B cell (primary cell): ENCODE measurements at places on chromosomes 2 and 18. TPM values are rescaled to one million over a fixed set of nuclear protein-coding genes. Genes with fewer than 3 reads are reported as not detected.

DNA sequence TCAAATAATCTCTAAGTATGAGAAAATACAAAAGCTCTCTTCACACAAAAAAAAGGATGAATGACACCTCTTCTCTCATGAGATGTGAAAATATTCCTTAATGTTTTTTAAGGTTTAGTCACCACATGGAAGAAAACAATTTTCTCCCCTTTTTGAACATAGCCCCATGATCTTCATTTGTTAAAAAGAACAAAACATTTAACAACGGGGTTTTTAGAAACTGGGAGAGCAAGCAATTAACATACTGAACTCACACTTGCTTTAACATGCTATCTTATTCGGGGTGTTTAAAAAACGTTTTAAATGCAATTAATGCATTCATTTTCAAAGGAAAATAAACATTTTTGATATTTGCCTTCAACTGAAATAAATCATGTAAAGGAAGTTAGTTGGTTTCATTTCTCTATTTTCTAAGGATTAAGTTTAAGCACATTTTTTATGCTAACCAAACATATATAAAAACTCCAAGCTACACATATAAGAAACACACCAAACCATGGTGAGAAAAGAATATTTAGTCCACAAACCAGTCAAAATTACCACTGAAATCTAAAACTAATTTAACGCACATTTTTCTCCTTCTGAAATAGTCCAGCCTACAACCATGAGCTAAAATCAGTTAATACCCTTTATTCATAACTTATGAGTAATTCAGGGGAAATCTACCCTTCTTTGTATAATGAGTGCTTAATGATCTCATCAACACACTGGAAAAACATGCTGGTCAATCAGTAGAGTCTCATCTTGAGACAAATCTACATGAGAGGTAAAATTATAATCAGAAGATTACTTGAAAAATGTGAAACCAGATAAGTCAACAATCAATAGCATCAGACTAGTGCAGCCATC, 8.2 kb downstream of the FBXO11 start:
- H3K27ac ChIP-seq: peak overlapping the region; percentile 54
- H3K36me3 ChIP-seq: no peaks in the 10 kb centered on the region
- DNase-seq: peak; percentile 41
- H3K4me3 ChIP-seq: no peak overlapping the region
- H3K4me1 ChIP-seq: peaks cover 42% of the 10 kb centered on the region

DNA sequence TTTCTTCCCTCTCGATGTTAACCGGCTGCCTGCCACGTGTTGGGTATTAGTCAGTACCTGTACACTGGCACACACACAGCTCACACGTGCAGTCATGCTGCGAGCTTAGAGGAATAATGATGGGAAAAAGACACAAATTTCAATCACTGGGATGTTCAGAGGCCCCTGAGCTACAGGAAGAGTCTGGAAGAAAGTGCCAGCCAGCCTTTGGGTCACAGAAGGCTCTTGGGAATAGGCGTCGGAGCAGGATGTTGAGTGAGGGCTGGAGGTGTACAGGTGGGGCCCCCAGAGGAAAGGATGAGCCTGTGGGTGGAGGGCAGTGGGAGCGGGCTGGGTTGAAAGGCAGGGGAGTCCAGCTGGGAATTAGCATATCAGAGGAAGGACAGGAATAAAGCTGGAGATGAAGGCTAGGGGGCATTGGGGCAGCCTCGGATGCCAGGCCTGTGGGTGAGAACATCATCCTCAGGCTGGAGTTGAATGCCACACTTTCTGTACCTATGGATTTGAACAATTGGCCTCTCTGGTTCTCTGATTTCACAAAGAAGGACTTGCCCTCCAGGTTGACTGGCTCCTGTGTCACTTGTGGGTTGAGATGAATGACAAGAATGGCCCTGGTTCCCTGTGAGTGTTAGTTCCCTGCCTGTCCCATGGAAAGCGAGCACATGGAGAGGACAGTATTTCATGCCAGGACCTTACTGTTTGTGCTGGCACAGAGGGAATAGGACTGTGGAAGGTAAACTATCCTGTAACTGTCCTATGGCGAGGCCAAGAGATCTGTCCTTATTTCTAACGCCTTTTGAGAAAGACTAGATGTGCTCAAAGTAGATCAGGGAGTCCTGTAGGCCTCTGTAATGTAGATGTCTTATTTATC, 40.6 kb downstream of the GREB1 start:
- no peak overlapping the region for H3K4me3 ChIP-seq
- H3K36me3 ChIP-seq: no peaks in the 10 kb centered on the region
- no peak overlapping the region for H3K27ac ChIP-seq
- no peaks in the 10 kb centered on the region for H3K4me1 ChIP-seq
- DNase-seq: no peak

DNA sequence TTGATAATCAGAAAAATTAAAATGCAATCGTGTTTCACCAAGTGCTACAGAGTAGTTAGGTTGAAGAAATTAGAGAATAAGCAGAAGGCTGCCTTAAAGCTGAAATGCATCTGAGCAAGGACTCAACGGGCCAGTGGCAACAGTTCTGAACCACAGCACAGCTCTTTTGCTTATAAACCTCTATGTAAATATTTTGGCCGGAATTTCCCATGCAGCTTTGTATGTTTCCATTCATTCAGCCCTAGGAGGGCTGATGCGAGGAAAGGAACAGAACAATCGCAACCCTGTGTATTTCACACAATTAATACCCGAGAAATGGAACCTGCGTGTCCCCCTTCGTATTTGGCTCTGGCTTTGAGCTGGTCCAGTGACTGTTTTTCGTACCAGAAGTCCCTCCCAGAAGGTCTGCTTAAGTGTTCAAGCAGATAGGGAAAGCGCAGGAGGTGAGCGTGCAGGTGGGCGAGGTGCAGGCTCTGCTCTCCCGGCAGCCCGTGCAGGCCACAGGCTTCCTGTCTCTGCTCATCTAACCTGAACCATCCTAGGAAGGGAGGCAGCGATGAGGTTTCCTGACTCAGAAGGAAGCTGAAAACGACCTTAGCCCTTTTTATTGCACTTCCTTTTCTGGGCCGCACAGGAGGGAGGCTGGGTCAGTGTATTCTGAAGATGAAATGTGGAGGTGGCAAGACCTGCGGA, 67.3 kb downstream of the ASB1 start:
- H3K4me3 ChIP-seq: no peak overlapping the region
- H3K27ac ChIP-seq: no peak overlapping the region
- no peaks in the 10 kb centered on the region for H3K27me3 ChIP-seq
- H3K4me1 ChIP-seq: peaks cover 14% of the 10 kb centered on the region
- no peaks in the 10 kb centered on the region for H3K36me3 ChIP-seq

- no peaks in the 10 kb centered on the region for H3K36me3 ChIP-seq
- no peak for DNase-seq
- H3K4me1 ChIP-seq: no peaks in the 10 kb centered on the region
- H3K27ac ChIP-seq: no peak overlapping the region
Observed at GRCh38 chr2:106804161-106804560, 81.8 kb downstream of the ST6GAL2 start.

DNA sequence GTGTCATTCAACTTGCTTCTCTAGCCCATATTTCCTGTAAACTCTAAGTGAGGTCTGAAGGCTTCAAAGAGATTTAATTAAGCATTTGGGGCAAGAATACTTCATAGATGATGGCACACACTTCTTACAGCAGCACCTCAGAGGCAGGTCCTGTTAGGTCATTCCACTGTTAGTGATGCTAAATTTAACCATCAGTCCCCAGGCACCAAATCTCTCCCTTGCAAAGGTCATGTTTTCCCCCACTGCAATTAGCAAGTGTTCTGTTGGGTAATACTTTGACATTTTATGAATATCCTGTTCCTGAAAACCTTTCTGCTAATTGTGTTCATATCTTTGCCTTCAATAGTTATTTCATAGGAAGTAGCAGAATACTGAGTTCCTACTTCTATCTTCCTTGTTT, 117.0 kb downstream of the STK39 start:
- H3K27me3 ChIP-seq: no peaks in the 10 kb centered on the region
- H3K36me3 ChIP-seq: peaks cover 23% of the 10 kb centered on the region
- DNase-seq: no peak
- no peak overlapping the region for H3K4me3 ChIP-seq
- no peak overlapping the region for H3K27ac ChIP-seq
- no peaks in the 10 kb centered on the region for H3K4me1 ChIP-seq

- peaks cover 42% of the 10 kb centered on the region for H3K4me1 ChIP-seq
- no peak for DNase-seq
- H3K27ac ChIP-seq: no peak overlapping the region
- no peaks in the 10 kb centered on the region for H3K27me3 ChIP-seq
Observed at GRCh38 chr2:127161176-127162136, 54.5 kb upstream of the BIN1 start.

DNA sequence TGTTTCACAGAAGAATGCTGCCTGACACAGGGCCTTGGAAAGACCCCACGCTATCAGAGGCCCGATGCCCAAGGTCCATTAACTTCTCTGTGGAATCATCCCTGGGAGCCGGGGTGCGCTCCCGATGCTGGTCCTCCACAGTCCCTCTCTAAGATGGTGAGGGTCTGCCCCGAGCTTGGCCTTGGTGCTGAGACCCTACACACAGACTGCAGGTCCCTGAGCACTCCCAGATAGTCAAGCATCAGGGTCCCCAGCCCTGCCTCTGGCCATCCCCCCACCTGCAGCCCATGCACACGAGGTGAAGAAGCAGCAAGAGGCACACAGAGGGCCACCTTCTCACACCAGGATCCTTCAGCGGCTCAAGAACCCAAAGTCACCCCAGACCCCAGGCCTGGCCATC, 263.3 kb downstream of the MYCN start:
- no peak for DNase-seq
- H3K4me3 ChIP-seq: no peak overlapping the region
- H3K36me3 ChIP-seq: no peaks in the 10 kb centered on the region
- H3K27me3 ChIP-seq: no peaks in the 10 kb centered on the region
- no peak overlapping the region for H3K27ac ChIP-seq
- no peaks in the 10 kb centered on the region for H3K4me1 ChIP-seq

Gene PPP1CB
- 23.1 and 26.9 TPM in 2 replicates for polyA plus RNA-seq

Gene KCNIP3
- not detected in 2 replicates for polyA plus RNA-seq
